Large intestine (tissue), 12 donors: ENCODE measurements at places on chromosomes 7 and 10. TPM values are rescaled to one million over a fixed set of nuclear protein-coding genes. Genes with fewer than 3 reads are reported as not detected.

- DNase-seq = no peak
These were observed 2.5 kb upstream of the AVPI1 start for GRCh38 chr10:97689559-97690020.

Gene PLOD3
- polyA plus RNA-seq = 52.4 TPM

GRCh38 chr10:51063659-51064535 lies 10.4 kb upstream of the PRKG1 start:
- no peak for DNase-seq

DNA sequence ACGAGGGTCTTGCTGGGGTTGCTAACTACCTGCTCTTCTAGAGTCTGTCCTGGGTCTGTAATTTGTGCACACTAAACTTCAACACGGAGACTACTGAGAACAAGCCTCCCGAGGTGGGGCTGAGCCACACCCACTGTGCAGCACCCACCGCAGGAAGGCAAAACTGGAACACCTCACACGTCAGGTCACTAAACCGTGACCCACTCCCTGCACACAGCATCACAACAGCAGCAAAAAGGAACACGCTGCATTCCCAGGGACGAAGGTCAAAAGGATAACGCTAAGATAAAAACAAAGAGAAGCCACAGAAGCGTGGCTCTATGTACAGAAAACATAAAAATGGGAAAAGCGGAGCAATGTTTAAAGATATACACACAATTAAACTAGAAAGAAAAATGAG lies 170.1 kb downstream of the MAD1L1 start:
- no peak for DNase-seq

Gene OR13A1
- polyA plus RNA-seq = 0.06 TPM

DNA sequence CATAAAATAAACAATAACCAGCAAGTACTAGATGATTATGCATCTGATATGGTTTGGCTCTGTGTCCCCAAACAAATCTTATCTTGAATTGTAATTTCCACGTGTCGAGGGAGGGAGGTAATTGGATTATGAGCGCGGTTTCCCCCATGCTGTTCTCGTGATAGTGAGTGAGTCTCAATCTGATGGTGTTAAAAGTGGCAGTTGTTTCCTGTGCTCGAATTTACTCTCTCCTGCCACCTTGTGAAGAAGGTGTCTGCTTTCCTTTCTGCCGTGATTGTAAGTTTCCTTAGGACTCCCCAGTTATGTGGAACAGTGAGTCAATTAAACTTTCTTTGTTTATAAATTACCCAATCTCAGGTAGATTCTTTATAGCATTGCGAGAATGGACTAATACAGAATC lies 15.1 kb downstream of the CNTNAP2 start:
- no peak for DNase-seq

Gene PNLIPRP3
- polyA plus RNA-seq = not detected
